Pulmonary artery endothelial cell (primary cell): ENCODE measurements at places on chromosomes 7 and 10.

GRCh38 chr10:116729243-116729642 is 13.1 kb downstream of the HSPA12A start:
- no peak for DNase-seq

GRCh38 chr10:11446864-11447263 is 164.6 kb downstream of the USP6NL start:
- no peak for DNase-seq

GRCh38 chr10:59830601-59831259 is 75.6 kb downstream of the CCDC6 start:
- DNase-seq: peak; percentile 27

DNA sequence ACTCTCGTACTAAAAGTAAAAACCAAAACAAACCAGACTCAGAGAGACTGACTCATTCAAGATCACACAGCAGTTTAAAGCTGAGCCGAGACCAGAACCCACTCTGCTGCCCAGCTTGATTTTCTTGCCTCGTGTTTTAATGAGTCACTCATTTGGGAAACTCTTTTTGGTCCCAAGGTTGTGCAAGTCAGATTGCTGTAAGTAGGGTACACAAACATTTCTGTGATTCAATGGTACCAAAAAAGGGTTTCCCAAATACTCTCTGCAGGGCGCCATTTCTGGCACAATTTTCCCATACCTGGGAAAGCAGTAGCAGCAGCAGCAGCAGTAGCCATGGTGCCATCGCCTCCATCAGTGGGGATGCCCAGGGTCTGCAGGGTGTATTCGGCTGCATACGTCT is 69.9 kb downstream of the ASAH2B start:
- DNase-seq: no peak

GRCh38 chr10:47027784-47028260 is 116.6 kb downstream of the PTPN20 start:
- DNase-seq: no peak

- DNase-seq: no peak
Observed at GRCh38 chr7:106812027-106812643, 52.9 kb upstream of the PIK3CG start.

- DNase-seq: no peak
Observed at GRCh38 chr7:140638173-140638791, 2.3 kb downstream of the DENND2A start.

DNA sequence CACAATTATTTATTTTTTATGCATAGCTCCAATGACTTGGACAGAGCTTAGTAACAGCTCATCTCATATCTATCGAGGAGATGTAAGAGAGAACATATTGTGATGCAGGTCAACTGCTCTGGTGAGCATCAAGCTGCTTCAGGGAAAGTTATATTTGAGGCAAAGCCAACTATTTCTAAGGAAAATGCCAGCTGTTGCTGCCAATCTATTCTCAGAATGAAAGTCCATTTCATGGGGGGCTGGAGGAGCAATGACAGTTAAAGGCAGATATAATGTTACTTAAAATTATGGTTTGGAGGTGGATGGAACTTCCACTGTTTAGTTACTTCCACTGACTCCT is 424.8 kb downstream of the KIF20B start:
- DNase-seq: no peak

GRCh38 chr10:85618841-85619240 is 747.8 kb downstream of the GRID1 start:
- no peak for DNase-seq

DNA sequence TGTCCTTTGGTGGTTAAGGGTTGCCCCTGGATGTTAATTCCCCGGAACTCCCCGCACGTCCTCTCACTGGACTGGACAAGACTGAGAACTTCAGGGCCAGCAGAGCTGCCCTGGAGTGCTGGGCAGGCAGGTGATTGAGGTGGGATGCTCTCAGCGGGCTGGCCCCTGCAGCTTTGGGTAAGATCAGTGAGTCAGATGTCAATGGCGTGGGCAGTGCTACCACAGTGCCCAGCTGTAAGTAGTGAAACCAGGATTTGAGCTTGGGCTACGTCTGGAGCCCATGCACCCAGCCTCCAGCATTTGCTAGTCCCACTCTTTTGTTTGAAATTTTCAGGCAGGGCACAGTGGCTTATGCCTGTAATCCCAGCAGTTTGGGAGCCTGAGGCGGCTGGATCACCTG is 6.7 kb upstream of the SEPHS1 start:
- DNase-seq: no peak

DNA sequence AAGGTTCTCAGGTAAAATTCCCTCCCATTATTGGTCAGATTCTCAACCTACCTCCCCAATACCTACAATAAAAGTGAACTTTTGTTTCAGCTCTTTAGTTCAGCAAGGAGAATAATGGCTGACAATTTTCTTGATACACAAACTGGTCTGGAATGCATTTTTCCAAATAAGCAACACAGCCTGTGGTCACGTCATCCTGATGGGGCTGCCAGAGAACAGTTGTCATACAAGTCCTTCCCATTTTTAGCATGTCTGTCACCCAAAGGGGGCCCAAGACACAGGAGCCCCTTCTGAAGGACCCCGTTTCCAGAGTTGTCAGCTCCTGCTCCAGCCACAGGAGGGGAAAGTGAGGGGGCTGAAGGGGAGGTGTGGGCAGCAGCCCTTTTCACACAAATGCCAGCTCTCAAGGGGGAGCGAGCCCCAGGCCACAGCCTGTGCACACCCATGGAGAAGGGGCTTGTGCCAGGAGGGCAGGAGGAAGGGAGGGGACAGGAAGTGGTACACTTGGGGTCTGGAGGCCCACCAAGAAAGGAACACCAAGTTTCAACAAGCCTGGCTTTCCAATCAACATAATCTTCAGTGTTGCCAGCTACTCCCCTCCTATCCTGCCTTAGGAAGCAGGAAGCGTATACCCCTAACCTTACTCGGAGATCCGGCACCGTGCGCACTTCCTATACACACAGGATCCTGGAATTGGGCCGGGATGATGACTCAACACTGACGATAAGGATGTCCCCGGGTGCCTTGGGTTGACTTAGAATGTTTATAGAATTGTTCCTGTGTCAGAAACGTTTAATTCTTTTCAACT is 43.4 kb upstream of the PDLIM1 start:
- DNase-seq: peak; percentile 93
